ENCODE measurements at places on chromosomes 11 and 22.

- peaks cover 9% of the 10 kb centered on the region for H3K4me1 ChIP-seq
- H3K36me3 ChIP-seq, result no peaks in the 10 kb centered on the region
- H3K4me3 ChIP-seq, result no peak overlapping the region
- peaks cover 3% of the 10 kb centered on the region for H3K27me3 ChIP-seq
- no peak for DNase-seq
Observed at GRCh38 chr11:74418509-74418895, 20.3 kb upstream of the PGM2L1 start.

DNA sequence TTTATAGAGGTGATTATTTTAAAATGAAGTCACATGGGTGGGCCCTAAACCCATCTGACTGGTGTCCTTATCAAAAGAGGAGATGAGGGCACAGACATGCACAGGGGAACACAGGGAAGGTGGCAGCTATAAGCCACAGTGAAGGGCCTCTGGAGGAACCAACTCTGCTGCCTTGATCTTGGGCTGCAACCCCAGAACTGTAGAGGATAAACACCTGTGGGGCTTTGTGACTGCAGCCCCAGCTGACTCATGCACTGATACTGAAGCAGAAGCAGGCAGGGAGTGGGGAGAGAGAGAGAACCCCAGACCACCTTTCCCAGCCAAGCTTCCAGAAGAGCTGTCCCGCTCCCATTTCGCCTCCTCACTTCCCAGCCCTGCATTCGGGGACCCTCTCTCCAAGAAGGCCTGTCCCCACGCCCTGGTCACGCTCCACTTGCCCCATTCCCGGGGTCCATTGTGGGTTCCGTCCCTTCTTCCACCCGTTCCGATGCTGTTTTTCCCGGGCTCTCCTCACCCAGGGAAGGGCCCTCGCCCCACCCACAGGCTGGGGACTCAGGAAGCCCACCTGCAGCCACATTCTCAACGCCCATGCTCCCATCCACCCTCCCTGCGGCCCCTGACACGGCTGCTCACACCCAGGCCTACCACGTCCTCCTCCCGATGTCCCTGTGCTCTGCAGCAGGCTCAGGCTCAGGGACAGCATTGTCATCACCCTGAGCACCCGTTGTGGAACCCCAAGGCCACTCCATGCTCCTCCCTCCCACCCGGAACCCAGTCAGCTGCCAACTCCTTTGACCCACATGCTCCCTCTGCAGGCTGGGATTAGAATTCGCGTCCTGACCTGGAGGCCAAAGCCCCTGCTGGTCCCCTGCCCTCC lies 90.8 kb upstream of the SHANK2 start:
- H3K27ac ChIP-seq, result no peak overlapping the region
- peak; percentile 23 for DNase-seq
- no peaks in the 10 kb centered on the region for H3K36me3 ChIP-seq

DNA sequence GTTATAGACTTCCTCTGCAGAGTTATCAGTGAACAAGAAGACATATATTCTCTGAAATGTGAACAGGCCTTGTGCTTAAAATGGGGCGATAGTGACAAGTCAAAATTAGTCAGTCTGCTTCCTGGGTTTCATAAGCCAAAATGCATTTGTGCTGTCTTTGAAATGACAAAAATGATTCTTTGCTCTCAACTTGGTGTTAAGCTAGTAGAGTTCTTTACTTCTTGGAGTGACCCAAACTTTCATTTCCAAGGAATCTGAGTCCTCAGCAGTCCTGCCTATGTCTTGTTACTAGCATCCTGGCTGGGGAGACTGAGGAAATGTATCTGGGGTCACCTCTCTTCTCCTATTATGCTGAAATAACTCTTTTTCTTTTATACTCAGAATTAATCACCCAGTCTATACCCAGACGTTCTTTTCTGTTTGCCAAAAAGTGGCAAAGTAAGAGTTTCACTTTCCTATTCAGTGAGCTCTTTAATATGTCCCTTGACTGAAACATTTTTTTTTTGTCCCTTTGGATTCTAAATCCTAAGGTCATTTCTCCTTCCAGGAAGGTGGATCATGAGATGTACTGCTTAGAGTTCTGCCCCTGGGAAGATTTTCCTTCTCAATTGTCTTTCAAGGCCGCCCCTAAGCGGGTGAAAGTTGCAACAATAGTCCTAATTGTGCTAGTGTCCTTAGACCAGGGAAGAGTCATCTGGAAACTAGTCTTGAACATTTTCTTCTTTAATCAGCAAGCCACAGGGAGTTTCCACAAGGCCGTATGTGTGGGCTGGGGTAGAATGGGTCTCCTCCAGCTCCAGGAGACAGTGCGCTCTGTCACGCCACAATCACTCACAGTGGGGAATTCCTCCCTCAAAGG lies 53.0 kb upstream of the RDX start:
- H3K4me1 ChIP-seq, result peaks cover 51% of the 10 kb centered on the region
- peak overlapping the region; percentile 94 for H3K27ac ChIP-seq
- peaks cover 5% of the 10 kb centered on the region for H3K36me3 ChIP-seq
- H3K27me3 ChIP-seq, result no peaks in the 10 kb centered on the region

DNA sequence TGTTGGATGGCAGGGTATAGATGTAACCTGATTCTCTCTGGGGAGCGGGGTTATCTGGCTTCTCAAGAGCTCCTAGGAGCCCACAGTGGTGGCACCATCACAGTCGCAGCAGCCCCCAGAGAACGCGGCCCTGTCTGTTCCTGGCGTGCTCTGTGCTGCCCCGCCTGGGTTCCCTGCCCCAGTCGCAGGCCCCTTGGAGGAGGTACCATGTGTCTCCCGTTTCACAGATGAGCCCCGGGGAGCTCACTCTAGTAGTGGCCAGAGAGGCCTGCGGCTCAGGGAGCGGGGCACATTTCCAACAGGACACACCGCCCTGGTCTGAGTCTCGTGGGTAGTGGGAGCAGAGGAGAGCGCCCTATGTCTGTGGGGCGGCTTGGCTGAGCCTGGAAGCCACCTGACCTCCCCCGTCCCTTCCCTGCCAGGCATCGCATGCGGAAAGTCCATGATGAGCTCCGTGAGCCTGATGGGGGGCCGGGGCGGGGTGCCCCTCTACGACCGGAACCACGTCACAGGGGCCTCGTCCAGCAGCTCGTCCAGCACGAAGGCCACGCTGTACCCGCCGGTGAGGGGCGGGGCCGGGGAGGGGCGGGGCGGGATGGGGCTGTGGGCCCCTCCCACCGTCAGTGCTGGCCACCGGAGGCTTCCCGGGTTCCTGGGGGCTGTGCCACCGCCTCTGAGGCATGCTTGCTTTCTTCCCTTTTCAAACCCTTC lies 21.0 kb upstream of the PPP6R3 start:
- H3K4me3 ChIP-seq, result no peak overlapping the region
- no peak overlapping the region for H3K27ac ChIP-seq
- H3K36me3 ChIP-seq, result peaks cover 13% of the 10 kb centered on the region
- no peak for DNase-seq

DNA sequence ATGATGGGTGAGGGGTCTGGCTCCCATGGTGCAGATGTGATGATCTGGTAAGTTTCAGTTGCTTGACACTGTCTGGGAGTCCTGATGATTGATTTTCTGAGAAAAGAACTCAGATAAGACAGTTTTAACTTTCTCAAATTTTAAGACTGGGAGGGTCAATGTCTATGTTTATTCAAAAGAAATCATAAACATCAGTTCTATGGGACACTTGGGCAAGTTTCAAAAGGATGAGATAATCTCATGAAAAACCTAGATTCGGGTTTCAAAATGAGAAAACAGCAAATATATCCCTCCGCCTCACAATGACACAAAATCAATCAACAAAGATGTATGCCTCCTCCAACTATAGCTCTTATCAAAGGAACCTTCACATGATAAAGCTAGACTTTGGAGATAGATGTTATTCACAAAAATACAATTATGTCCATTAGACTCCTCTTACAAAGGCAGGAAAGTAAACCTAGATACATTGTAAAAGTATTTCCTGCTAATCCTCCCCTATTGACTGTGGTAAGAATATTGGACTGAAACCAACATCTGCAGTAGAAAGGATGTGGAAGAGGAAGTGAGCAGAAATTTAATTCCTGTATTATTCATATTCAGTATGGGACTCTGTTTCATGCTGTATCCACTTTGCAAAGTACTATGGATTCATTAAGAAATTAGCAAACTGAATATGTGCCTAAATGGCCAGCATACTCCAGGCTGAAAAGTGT lies 21.6 kb downstream of the SVIP start:
- DNase-seq, result no peak
- H3K27me3 ChIP-seq, result no peaks in the 10 kb centered on the region
- peaks cover 3% of the 10 kb centered on the region for H3K36me3 ChIP-seq
- H3K4me3 ChIP-seq, result no peak overlapping the region
- no peak overlapping the region for H3K27ac ChIP-seq

- peaks cover 11% of the 10 kb centered on the region for H3K27me3 ChIP-seq
- H3K4me1 ChIP-seq, result no peaks in the 10 kb centered on the region
- H3K36me3 ChIP-seq, result peaks cover 4% of the 10 kb centered on the region
- DNase-seq, result no peak
Observed at GRCh38 chr11:2612884-2613571, 86.8 kb downstream of the KCNQ1OT1 start.

- peak overlapping the region; percentile 81 for H3K27ac ChIP-seq
- peaks cover 95% of the 10 kb centered on the region for H3K4me1 ChIP-seq
Observed at GRCh38 chr11:128497061-128497775, 90.1 kb downstream of the ETS1 start.

GRCh38 chr11:132886335-132886734 lies 646.0 kb downstream of the OPCML start:
- H3K36me3 ChIP-seq, result no peaks in the 10 kb centered on the region
- DNase-seq, result no peak
- H3K4me3 ChIP-seq, result no peak overlapping the region
- H3K27me3 ChIP-seq, result no peaks in the 10 kb centered on the region
- no peaks in the 10 kb centered on the region for H3K4me1 ChIP-seq
- no peak overlapping the region for H3K27ac ChIP-seq

GRCh38 chr22:21929253-21929652 lies 23.4 kb downstream of the PPM1F start:
- DNase-seq, result no peak
- H3K27me3 ChIP-seq, result no peaks in the 10 kb centered on the region
- H3K4me1 ChIP-seq, result peaks cover 11% of the 10 kb centered on the region
- H3K27ac ChIP-seq, result no peak overlapping the region
- H3K36me3 ChIP-seq, result peaks cover 5% of the 10 kb centered on the region

DNA sequence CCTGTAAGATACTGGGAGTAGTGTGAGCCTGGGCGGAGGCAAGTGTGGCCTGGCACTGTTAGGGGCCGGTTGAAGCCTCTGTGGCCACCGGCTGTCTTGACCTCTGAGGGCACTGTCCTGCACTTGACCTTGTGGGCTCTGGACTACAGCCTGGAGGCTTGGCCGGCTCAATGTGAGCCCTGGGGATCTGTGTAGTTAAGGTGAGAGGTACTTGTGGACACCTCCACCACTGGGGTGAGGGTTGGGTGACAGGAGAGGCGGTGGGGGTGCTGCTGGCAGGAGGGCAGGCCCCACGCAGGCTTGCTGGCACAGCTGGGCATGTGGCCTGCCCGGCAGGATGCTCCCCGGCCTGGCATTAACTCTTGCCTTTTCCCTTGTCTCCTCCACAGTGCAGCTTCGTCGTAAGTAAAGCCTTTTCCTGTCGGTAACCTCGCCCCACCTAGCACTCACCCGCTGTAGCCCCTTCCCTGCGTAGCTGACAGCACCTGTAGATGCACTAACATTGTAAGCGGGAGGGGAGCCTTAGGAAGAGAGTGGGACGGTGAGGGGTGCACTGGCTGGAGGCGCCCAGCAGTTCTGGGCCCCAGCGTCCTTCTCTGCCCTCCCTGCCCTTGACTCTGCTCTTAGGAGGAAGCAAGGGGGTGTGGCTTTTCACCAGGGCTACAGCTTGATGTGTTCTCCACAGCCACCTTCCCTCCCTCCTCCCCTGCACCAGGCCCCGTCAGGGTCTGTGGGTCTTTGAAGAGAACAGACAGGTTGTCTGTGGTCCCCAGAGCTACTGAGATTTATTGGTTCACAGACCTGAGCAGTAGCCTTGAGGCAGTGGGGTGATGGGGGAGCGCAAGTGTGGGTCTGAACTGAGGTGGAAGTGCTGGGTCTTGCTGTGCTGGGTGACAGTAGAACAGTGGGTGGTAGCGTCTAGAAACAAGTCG lies 17.6 kb downstream of the INCENP start:
- peaks cover 73% of the 10 kb centered on the region for H3K36me3 ChIP-seq
- no peaks in the 10 kb centered on the region for H3K27me3 ChIP-seq
- no peak overlapping the region for H3K4me3 ChIP-seq
- H3K4me1 ChIP-seq, result no peaks in the 10 kb centered on the region

DNA sequence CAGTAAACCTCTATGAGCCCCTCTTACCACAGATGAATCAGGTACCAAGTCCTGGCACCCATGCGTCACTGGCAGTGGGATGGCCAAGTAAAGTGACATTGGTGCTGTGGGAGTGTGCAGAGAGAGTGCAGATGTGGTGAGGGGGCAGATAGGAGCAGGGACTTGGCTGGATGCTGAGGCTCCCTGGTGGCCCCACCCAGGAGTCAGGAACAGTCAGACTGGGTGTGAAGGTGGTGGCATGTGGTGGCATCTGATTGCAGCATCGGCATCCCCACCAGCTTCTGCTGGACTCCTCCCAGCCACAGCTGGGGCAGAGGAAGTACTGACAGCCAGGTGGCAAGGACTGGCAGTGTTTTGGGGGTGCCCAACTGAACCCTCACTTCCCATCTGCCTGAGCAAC lies 11.4 kb downstream of the DGAT2 start:
- H3K4me1 ChIP-seq, result peaks cover 28% of the 10 kb centered on the region
- no peak overlapping the region for H3K4me3 ChIP-seq
- no peaks in the 10 kb centered on the region for H3K27me3 ChIP-seq
- no peak for DNase-seq
- H3K27ac ChIP-seq, result no peak overlapping the region

- no peak overlapping the region for H3K4me3 ChIP-seq
- no peak for DNase-seq
- peaks cover 16% of the 10 kb centered on the region for H3K4me1 ChIP-seq
- peak overlapping the region; percentile 77 for H3K27ac ChIP-seq
Observed at GRCh38 chr22:23120415-23120899, 21.3 kb downstream of the RSPH14 start.

DNA sequence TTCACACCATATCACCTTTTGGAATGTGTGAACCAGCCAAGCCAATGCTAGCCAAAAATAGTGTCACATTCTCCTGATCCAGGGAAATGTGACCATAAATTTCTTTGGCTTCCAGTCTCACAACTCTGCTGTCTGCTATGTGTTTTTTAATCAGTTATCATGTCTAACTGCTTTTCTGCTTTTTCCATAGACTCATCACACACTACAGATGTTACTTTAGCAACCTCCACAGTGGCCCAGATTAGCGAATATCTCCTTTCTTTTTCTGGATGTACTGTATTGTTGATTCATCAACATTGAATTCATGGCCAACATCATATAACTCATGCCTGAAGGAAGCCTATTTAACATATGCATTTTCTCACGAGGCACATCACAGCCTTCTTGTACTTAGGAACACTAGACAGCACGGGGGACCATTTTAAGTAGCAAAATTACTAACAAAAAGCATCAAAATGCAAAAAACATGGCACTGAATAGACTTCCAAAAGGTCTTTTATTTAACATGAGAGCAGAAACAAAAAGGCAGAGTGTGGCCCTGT lies 73.1 kb upstream of the POU2AF2 start:
- no peak overlapping the region for H3K27ac ChIP-seq
- no peak for DNase-seq
- no peaks in the 10 kb centered on the region for H3K36me3 ChIP-seq
- no peaks in the 10 kb centered on the region for H3K27me3 ChIP-seq
- H3K4me3 ChIP-seq, result no peak overlapping the region
- H3K4me1 ChIP-seq, result peaks cover 3% of the 10 kb centered on the region

Data from activated CD8-positive, alpha-beta T cell treated with anti-CD3 and anti-CD28 coated beads, Interleukin-2, amount 10 ng/mL, durations not matched to agents 7 days and 5 days (primary cell).